Stimulated activated CD4-positive, alpha-beta T cell treated with anti-CD3 and anti-CD28 coated beads, Interleukin-4, amount 100 ng/mL, for 48 hours (primary cell): ENCODE measurements at places on chromosomes 2 and 18.

DNA sequence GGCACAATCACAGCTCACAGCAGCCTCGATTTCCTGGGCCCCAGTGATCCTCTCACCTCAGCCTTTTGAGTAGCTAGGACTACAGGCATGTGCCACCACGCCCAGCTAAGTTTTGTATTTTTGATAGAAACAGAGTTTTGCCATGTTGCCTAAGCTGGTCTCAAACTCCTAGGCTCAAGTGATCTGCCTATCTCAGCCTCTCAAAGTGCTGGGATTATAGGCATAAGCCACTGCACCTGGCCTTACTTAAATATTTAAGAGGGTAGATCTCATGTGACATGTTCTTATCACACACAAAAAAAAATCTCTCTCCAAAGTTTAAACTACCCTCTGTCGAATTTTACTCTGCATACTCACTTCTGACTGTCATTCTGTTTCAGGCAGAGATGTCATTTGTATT is 75.4 kb upstream of the CHRNA1 start:
- DNase-seq: no peak

- DNase-seq: no peak
These were observed 54.5 kb downstream of the SCN2A start for GRCh38 chr2:165293440-165294420.

- DNase-seq: no peak
These were observed 148.2 kb upstream of the GLI2 start for GRCh38 chr2:120587279-120587996.

DNA sequence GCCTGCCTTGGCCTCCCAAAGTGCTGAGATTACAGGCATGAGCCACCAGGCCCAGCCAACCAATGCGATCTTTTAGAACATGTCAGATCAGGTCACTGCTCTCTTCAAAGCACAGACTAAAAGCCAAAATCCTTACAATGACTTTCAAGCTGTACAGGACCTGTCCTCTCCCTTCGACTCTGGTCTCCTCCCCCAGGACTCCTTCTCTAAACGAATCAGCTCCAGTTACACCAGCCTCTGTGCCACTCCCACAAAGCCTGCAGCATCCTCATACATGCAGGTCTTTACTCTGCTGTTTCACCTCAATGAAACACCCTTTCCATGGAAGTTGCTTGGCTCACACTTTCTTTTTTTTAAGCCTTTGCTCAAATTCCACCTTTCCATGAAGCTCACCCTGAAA is 436.0 kb downstream of the METTL4 start:
- no peak for DNase-seq

DNA sequence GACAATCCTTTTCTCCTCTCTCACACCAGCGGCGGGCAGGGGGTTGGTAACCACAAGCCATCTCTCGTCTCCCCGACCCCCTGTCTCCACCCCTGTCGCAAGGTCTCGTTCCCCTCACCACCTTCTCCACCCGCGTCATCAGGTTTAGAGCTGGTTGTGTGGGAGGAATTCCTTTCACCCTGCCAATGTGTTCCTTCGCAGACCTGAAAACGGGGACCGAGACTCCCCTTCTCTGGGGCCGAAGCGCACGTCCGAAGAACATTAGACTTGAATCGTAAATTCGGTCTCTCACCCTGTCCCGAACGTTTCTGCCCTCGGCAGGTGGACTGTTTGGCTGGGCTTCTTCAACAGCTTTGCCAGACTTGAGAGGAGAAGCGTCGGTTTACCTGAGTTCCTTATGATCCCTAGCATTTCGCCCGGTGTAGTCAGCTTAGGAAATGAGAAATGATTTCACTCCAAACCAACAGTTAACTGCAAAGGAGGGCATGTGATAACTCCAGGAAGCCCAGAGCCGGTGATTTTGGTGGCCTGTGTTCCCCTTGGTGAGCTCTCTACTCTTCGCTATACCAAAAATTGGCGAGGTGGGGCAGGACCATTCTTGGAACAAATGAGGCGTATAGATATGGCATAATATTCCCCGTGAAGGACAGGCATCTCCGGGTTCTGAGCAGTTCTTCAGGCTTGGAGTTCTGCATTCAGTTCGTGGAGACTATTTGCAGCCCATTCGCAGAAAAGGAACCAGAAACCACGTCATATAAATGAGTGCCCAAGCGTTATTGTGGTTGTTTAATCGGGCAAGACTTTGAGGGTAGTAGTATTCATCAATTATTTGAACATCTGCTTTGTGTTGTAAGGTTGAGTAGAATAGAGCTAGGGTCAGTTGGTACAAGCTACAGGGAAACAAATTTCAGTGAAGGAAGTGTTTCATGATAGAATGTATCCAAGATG is 694 bp downstream of the CFAP36 start:
- DNase-seq: peak; percentile 18

DNA sequence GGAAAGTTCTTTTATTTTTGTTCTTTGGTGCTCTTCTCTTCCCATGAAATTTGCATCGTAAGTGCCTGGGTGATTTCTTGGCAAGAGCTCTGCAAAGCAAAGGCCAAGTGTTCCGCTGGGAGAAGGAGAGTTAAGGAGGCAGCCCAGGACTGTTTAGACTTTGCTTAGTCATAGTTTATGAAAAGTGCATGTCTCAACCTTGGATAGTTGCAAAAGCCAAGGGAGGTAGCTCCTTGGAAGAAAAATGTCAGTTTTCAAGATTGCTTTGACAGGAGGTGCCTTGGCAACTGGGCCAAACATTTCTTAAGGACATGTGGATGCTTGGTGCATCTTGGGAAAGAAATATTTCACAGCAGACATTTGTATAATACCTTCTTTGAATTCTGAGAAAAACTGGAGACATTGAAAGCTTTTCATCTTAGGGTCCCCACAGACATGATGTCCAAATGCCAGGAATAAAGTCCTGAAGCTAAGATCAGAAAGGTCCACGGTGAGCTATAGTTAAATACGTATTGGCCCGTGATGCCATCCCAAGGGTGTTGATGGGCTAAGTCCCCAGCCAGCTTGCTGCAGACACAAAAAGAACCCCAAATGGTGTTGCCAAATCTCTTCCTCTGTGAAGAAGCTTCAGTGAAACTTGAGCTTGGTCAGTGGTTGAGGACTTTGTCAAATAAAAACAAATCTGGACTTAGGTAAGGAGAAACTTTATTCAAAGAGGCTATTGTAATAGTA is 96.3 kb upstream of the THUMPD2 start:
- DNase-seq: no peak

DNA sequence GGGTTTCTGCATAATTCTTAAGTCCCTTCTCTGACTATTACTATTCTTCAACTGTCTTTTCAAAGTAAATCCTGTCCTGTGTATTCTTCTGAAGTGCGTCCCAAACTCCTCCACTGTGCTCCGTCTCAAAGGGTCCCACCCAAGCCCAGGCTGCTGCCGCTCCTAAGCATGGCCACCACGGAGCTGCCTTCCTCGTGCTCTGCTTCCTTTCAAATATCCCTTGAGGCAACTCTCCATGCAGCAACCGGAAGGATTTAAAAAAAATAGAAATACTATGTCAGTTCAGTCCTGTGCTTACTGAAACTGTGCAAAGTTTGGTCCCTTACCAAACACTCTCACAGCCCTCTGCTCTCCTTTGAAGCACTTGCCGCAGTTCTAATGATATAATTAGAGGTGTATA is 116.1 kb downstream of the NOL10 start:
- no peak for DNase-seq

GRCh38 chr18:27121108-27121507 is 64.0 kb downstream of the CHST9 start:
- no peak for DNase-seq

DNA sequence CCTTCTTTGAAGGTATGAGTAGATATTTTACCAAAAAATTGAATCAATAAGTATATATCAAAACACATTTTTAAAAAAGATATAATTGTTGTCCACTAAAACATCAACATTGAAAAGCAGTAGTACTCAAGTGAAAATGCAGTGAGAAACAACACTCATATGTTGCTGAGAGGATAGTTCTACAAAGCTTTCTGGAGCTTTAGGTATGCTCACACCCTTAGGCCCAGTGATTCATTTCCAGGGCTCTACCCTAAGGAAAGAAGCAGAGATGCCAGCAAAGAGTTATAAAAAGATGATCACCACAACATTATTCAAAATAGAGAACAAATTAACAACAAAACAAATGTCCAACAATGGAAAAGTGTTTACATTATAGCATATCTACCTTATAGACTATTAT is 197.3 kb upstream of the CCDC150 start:
- DNase-seq: no peak

- no peak for DNase-seq
These were observed 69.0 kb downstream of the STPG4 start for GRCh38 chr2:47086054-47086471.

GRCh38 chr2:85957256-85957655 is 68.5 kb upstream of the ST3GAL5 start:
- DNase-seq: no peak

DNA sequence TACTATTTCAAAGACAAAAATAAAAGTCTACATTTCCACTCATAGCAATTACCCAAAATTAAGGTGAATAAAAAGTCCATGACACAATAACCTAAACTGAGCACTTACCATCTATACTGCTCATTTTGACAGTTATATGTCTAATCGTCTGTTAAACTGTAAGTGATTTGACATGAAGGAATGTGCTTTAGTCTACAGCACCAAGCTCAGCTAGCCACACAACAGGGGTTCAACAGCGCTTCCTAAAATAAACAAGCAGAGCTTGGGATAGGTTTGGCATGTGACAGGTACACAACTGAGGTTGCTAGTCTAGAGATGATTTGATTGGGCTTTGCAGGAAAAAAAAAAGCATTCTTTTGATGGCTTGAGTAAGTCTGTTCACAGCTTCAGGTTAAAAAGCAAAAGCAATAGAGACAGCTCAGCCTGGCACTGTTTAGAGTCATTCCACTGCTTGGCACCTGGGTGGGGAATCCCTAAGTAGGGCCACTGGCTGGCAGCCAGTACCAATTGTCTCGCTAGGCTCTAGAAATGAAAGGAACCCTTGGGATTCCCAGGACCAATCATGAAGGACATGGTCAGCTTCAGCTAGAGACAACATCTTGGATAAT is 78.6 kb downstream of the BARD1 start:
- no peak for DNase-seq

DNA sequence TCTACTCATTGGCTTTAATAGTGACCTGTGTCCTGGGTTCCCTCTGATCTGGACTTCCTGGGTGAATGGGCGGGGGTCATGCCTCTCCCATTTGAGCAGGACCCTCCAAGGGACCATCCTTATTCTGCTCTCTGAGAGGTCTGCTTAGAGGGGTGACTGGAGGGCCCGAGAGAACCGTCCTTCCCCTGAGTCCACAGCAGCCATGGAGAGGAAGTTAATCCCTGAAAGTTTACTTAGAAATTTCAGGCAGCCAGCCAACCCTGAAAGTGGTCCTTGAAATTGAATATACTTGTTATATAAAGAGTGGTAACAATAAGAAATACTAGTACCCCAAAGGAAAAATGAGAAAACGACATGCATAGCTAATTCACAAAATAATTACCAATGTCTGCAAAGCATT is 226.1 kb downstream of the DYSF start:
- DNase-seq: no peak

GRCh38 chr2:234348081-234348480 is 148.8 kb downstream of the ARL4C start:
- DNase-seq: no peak

GRCh38 chr18:7592305-7593071 is 25.4 kb downstream of the PTPRM start:
- no peak for DNase-seq

DNA sequence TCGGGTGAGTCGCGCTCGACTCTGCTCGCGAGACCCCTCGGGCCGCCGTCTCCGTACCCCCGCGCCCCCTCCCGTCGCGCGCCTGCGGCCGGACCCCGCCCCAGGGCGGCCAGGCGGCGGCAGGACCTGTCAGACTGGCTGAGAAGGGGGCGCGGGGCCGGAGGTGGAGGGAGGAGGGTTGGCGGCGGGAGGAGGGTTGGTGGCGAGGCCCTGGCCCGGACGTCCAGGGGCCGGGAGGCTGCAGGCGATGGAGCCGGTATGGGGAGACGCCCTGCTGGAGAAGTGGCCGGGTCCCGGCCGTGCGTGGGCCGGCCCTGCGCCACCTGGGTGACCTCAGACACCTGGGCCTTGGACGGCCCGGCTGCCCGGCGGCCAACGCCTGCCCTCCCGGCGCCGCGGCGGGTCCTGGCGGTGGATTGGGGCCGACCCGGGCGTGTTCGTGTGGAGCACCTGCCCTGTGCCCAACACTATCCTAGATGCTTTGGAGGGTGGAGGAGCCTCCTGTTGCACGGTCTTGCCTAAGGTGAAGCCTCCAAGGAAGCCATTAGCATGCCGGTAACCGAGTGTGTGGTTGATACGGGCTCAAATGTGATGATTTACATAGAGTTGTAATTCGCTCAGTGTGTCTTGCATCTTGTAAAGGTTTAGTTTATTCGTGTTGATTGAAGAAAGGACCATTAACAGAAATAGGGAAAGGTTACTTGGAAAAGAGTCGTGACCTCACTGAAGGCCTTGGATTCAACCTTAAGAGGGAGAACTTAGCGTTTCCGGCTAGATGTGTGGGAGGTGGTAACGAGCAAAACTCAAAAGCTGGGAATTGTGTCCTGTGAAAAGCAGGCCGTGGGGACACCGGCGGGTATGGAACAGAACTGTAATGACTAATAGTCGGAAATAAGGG is 550 bp downstream of the MYL12B start:
- peak; percentile 20 for DNase-seq

- DNase-seq: no peak
These were observed 117.0 kb downstream of the PKP4 start for GRCh38 chr2:158573739-158574138.

DNA sequence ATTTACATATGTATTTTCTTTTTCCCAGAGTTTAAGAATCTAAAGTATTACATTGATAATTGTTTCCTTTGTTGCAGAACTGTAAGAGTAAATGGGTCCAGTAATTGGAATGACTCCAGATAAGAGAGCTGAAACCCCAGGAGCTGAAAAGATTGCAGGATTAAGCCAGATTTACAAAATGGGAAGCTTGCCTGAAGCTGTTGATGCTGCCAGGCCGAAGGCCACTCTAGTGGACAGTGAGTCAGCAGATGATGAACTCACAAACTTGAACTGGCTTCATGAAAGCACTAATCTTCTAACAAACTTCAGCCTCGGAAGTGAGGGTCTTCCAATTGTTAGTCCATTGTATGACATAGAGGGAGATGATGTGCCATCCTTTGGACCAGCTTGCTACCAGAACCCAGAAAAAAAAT is 183.8 kb upstream of the STON1 start:
- no peak for DNase-seq

DNA sequence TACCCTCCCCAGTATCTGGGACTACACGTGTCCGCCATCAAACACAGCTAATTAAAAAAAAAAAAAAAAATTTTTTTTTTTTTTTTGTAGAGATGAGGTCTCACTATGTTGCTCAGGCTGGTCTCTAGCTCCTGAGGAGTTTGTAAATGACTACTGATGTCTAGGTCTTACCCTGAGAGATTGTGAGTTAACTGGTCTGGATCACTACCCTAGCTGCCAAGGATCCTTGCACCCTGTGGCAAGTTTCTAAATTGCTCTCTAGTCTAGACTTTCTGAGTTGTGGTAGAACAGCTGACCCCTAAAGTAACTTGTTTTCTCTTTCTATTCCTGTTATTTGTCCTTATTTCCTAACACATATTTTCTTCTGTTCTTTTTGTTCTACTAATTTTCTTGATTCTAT is 44.5 kb downstream of the ABHD3 start:
- no peak for DNase-seq
